CD4-positive, alpha-beta T cell treated with Interleukin-21 for 1 hour (primary cell): ENCODE measurements at places on chromosomes 1 and 21.

GRCh38 chr1:22471610-22472009 is 20.0 kb downstream of the ZBTB40 start:
- DNase-seq: no peak

DNA sequence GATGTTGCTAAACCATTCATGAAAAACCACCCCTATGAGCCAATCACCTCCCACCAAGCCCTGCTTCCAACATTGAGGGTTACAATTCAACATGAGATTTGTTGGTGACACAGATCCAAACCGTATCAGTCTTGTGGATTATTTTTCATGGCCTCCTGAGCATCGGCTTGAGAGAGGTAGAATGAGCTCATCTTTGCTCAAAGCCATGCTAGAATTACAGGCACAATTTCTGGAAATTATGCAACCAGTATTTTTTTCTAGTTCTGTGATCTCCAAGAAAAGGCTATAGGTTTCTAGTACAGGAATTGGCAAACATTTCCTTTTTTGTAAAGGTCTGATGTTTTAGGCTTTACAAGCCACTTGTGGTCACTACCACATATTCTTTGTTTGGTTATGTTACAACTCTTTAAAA is 219.4 kb downstream of the DUSP10 start:
- no peak for DNase-seq

DNA sequence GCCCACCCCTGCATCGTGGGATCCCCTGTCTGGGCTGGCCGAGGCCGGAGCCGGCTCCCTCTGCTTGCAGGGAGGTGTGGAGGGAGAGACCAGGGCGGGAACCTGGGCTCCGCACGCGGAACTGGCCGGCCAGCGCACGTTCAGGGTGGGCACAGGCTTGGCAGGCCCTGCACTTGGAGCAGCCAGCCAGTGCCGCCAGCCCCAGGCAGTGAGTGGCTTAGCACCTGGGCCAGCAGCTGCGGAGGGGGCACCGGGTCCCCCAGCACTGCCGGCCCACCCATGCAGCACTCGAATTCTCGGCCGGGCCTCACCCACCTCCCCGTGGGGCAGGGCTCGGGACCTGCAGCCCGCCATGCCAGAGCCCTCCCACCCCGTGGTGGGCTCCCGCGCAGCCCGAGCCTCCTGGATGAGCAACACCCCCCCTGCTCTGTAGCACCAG is 422.6 kb downstream of the AMY1C start:
- no peak for DNase-seq

DNA sequence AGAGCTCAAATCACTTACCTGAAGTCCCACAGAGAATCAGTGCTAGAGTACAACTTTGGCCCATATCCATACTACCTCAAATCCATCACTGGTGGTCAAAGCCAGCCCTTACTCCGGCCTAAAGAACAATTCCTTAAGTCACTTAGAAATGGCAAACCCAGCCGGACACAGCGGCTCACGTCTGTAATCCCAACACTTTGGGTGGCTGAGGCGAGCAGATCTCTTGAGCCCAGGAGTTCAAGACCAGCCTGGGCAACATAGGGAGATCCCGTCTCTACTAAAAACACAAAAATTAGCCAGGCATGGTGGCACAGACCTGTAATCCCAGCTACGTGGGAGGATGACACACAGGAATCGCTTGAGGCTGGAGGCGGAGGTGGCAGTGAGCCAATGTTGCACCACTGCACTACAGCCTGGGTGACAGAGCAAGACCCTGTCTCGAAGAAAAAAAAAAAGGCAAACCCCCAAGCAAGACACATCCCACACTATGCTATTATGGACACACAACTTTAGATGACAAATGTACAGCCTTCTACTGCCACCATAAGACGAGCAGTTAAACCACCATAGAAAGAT is 24.0 kb downstream of the NPHP4 start:
- no peak for DNase-seq

- DNase-seq: no peak
These were observed 20.4 kb downstream of the CENPF start for GRCh38 chr1:214623430-214623829.

DNA sequence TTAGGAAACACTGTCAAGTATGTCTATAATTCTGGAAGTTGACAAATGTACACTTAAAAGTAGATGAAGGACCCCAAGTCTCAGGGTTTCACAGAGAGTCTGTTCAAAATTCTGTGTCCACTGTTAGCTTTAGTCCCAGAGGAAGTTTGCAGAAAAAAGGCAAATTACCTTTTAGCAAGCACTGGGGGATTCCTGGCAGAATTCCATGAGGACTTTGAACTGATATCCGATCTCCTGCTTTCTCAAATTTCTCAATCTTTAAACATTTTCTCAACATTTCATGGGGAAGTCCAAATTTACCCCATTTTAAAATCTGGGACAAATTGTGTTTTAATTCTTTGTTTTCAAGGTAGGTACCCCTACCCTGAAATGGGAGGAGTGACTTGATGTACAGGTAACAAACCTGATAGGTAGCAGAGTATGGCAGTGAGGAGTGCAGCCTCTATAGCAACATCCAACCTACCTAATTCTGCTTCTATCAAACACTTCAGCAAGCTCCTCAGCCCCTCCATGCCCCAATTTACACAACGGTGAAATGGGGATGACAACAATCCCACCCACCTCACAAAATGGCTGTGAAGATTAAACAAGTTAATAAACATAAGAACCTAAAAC is 344.9 kb downstream of the OMA1 start:
- DNase-seq: no peak
